ENCODE measurements at places on chromosomes 5 and 9. TPM values are rescaled to one million over a fixed set of nuclear protein-coding genes. Genes with fewer than 3 reads are reported as not detected.

BAAT gene
- total RNA-seq = not detected

- DNase-seq = no peak
Measured at GRCh38 chr5:142979636-142980035, 209.5 kb downstream of the ARHGAP26 start.

GRCh38 chr9:92242260-92243136 is 51.0 kb downstream of the IARS1 start:
- DNase-seq = no peak

GRCh38 chr9:125066839-125067619 is 76.3 kb downstream of the SCAI start:
- DNase-seq = no peak

- DNase-seq = no peak
Measured at GRCh38 chr9:108816037-108816436, 39.7 kb downstream of the ACTL7B start.

MUSK gene
- 0.22 TPM for total RNA-seq

UCK1 gene
- 32.7 TPM for total RNA-seq

BSPRY gene
- 0.30 TPM for total RNA-seq

GRXCR2 gene
- total RNA-seq = not detected

DNA sequence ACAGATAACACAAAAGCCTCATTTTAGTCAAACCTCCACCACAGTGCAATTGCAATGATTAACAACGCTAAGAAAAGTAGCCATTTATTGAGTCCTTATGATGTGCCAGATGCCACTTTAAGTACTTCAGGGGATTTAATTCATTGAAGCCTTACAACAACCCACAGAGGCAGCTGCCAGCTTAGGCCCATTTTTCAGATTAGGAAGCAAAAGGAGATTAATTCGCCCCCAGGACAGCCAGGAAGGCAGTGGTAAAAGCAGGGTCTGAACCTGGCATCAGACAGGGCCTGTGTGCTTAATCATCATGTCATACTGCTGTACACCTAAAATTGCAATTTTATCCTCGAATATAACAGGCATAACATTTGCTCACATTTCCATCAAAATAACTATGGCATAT is 23.9 kb downstream of the MED27 start:
- DNase-seq = no peak

GRCh38 chr9:127877566-127877998 is at the start of gene AK1:
AK1 (minus strand) TSS chr9:127877675; CDS start chr9:127874617, 3,058 bp downstream.
- DNase-seq = peak; percentile 72

GRCh38 chr9:129069862-129070641 is 10.9 kb upstream of the DOLPP1 start:
- DNase-seq = no peak

DNA sequence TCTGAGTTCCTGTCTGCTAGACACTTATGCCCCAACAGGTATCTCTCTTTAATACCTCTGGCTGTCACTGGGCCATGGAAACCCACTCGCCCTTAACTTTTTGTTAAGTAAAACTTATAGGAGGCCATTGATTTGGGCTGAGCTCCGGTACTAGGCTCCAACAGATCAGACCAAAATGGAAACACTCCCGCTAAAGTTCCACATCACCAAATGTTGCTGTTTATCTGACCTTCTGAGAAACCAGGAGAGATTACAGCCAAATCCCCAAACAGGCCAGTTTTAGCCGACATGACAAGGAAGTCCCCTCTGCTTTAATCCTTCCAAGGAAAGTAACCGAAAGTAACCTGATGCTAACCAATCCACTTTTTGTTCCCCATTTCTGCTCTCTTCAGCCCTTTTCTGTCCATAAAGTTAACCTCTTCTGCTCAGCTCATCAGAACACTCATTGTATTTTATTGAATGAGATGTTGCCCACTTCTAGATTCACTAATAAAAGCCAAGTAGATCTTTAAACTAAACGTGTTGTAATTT is 115.2 kb upstream of the LHFPL2 start:
- no peak for DNase-seq

GRCh38 chr5:57067597-57067924 is 106.3 kb upstream of the GPBP1 start:
- no peak for DNase-seq

- DNase-seq = no peak
Measured at GRCh38 chr9:5445886-5446285, 4.5 kb upstream of the CD274 start.

MEIKIN gene
- not detected for total RNA-seq

DNA sequence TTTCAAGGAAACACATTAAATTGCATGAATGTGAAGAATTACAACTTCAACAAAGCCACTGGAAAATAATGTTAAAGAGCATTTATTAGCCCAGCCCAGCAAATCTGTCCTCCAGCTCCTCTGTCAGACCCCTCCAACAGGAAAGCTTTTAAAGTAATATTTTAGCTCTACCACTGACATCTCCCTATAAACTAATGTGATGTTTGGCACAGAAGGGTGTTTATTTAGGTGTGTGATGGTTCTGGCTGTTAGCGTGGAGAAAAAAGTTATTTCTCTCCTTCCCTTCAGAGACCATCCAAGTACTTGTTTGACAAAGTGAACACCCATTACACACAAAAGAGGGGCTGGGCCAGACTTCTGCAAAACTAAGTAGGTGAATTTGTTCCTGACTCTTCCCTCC is 111.9 kb upstream of the TARS1 start:
- DNase-seq = no peak

DNA sequence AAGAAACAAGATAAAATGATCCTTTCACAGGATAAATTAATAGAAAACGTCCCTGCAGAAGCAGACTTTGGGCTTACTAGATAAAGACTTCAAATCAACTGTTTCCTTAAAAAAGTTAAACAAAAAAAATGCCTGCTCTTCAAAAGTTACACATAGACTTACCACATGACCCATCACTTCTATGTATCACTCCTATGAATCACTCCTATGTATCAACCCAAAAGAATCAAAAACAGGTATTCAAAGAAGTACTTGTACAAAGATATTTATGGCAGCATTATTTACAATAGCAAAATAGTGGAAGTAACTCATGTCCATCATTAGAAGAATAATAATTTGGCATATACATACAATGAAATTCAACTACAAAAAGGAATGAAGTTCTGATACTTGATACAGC is 56.3 kb upstream of the PRDM9 start:
- no peak for DNase-seq

DNA sequence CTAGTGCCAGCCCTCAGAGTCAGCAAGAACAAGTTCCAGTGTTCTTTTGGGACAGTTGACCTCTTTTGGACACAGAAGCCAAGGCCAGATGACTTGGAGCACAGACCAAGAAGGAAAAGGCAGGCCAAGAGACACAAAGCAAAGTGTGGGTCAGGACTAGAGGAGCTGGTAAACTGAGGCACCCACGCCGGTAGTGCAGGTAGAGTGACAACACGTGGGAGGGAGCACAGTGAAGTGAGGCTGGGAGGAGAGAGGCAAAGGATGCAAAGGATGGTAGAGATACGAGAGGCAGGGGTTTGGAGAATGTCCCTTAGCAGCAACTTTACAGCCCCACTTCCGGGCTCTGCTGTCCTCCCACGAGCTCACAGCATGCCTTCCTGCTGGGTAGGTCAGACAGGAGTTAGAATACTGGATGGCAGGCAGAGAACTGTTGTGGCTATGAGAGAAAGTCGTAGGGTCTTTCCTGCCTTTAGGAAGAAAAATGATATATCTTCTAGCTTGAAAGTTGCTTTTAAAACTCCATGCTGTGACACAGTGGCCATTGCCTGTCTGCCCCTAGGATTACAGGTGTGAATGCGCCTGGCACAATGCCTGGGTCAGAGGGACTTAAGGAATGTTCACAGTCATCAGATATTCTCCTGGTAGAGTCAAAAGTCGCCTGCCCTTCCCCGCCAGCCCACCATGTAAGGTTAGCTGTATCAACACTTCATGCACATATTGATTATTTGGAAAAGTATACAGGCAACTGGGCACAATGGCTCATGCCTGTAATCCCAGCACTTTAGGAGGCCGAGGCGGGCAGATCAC is 97.9 kb downstream of the PDE8B start:
- no peak for DNase-seq

ELP1 gene
- total RNA-seq = 61.4 TPM

DNA sequence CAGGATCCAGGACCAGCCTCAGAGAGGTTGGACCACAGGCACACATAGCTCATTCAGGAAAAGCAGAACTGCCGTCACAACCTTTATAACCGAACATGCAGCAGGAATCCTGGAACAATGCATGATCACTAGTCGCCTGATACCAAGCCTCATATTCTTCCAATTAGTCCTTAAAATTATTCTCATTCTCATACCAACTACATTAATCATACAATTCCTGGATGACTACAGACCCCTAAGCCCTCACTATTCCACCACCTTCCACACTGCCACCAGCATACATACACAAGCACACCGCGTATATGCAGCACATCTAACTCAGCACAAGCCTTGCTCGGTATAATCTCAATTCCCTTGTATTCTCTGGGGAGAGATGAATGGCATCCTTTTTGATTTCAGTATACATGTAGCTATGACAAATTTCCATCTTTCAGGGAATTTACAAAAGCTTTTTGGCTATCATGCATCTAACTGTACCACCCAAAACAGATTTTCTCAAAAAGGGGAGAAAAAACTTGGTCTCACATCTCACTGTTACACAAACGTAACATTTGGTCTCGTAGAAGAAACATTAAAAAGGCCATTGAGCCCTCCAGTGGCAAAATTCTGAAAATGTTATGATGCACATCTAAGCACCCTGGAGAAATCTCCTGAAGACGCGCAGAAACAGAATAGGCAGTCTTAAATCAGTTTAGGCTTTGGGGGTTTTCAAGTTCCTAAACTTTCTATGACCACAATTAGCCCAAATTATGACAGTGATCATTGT is 46.2 kb downstream of the MCTP1 start:
- DNase-seq = no peak

GRCh38 chr5:144335561-144335960 is 164.9 kb downstream of the KCTD16 start:
- no peak for DNase-seq

INSL6 gene
- total RNA-seq = not detected

NR6A1 gene
- total RNA-seq = 7.7 TPM

DNA sequence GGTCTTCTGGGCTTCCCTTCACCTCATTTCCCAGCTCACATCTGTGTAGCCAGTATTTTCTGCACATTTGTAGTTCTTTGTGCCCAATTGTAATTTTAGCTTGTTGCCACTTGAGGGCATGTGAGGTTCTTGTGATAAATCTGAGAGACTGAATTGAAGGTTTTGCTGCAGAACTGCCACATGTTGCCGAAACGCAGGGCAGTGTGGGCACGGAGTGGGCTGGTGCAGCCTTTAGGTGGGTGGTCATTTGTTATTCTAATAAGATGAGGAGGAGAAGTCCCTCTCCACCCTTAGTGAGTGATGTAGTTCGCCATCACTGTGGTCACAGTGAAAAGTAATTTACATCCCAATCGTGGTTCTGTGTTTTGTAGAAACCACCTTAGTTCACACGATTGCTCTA is 21.2 kb downstream of the OTULIN start:
- peak; percentile 48 for DNase-seq

- no peak for DNase-seq
Measured at GRCh38 chr5:43152946-43153345, 32.2 kb downstream of the ZNF131 start.

DNA sequence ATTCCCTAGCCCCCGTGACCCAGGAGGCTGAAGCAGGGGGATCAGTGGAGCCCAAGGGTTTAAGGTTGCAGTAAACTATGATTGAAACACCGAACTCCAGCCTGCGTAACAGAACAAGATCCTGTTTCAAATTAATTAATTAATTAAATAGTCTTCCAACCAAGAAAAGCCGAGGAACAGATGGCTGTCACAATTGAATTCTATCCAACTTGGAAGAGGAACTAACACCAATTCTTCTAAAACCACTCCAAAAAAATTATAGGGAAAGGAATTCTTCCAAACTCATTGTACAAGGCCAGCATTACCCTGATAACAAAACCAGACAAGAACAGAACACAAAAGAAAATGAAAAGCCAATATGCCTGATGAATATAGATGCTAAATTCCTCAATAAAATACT is 43.4 kb upstream of the RGS7BP start:
- no peak for DNase-seq

SLC34A3 gene
- total RNA-seq = not detected

GRCh38 chr9:125700791-125701190 is 6.2 kb downstream of the MAPKAP1 start:
- DNase-seq = no peak

- DNase-seq = no peak
Measured at GRCh38 chr5:483434-484140, 40.6 kb downstream of the EXOC3 start.

LCN15 gene
- not detected for total RNA-seq

NFIB gene
- 125 TPM for total RNA-seq

GRCh38 chr5:106121972-106122605 is 1548.6 kb downstream of the EFNA5 start:
- DNase-seq = no peak

CAMK2A gene
- 1.0 TPM for total RNA-seq

DNA sequence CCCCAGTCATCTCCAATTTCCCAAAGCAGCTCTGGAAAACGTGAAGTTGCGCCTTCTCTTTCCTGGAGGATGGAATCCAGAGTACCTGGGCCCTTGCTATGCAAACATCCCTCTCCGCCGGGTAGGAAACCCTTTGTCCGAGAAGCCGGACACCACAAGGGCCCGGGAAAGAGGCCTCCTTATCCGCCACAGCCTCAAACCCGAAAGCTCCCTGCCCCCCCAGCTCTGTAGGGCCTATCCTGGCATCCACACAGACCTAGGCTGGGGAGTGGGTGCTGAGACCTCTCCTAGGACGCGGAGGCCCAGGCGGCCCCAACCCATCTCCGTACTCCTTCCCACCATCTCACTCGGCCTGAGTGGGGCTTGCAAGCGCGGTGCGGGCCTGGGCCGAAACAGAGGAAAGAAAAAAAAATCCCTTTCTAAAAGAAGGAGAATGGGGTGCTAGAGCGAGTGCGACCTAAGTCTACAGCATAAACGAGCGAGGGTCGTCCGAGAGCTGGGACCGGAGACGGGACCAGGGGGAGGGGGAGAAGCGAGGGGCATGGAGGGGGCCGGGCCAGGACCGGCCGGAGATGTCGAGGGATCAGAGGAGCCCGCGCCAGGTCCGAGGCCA is 624 bp downstream of the FBXW11 start:
- DNase-seq = no peak

GRCh38 chr9:4193391-4193790 is 106.5 kb downstream of the GLIS3 start:
- no peak for DNase-seq

GRCh38 chr5:159459951-159460538 is 129.8 kb upstream of the IL12B start:
- DNase-seq = no peak

PDE6A gene
- not detected for total RNA-seq

- no peak for DNase-seq
Measured at GRCh38 chr9:127390248-127390545, 6.8 kb upstream of the SLC2A8 start.

DNA sequence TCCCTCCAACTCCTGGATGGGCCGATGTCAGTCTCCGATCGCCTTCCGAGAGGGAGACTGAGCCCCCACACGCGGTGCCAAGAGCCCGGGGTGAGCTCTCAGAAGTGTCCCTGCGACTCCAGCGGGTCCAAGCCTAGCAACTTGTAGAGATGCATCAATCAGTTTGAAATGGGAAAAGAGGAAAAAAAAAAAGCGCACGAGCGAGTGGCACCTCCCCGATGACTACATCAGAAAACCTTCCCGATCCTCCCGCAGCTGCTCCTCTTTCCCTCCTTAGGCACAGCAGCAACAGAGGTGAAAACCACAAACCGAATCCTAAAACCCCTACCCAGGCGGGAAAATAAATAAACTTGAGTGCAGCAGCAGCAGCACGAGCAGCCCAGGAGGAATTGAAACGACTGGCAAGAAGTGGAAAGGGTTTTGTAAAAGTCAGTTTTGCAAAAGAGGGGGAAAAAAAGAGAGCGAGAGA is 1.0 kb upstream of the EFNA5 start:
- DNase-seq = no peak

GRCh38 chr9:110809038-110809595 is 140.5 kb downstream of the MUSK start:
- DNase-seq = no peak

Data from tibial nerve (tissue), 4 donors.